Lung (tissue), 17 donors: ENCODE measurements at places on chromosomes 4 and X. TPM values are rescaled to one million over a fixed set of nuclear protein-coding genes. Genes with fewer than 3 reads are reported as not detected.

DNA sequence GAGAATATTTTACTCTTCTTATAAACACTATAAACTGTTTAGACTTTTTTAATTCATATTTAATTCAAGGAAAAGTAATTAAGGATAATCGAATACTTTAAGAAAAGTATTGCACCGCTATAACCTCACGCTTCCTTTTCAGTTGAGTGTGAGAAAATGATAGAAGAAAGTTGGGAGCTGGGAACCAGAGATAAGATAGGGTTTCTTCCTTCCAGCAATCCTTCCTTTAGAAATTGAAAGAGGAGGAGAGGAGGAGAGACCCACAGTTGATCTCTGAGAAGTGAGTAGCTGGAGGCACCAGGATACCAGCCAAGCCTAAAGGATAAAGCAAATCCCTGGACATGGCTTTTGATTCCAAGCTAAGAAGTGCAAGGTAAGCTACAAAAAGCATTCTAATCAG is 242.3 kb upstream of the NOCT start:
- H3K36me3 ChIP-seq = no peaks in the 10 kb centered on the region
- no peak overlapping the region for H3K4me3 ChIP-seq
- no peaks in the 10 kb centered on the region for H3K27me3 ChIP-seq
- DNase-seq = no peak
- no peaks in the 10 kb centered on the region for H3K4me1 ChIP-seq
- H3K27ac ChIP-seq = no peak overlapping the region

DNA sequence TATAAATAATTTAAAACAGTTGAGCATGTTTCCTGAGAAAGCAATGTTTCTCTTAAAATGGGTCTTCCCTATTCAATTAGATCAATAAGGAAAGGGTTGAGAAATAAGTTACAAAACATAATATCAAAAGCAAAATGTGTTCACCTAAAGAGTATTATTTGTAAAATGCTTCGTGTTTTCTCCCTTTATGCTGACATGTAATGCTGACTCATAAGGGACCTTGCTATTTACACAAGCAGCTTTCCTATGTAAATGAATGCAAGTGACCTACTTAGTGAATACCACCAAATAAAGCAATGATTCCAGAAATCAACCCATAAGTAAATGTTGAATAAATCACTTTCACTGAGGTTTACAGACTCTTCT is 91.5 kb downstream of the ELOVL6 start:
- H3K27me3 ChIP-seq = no peaks in the 10 kb centered on the region
- no peak overlapping the region for H3K27ac ChIP-seq
- DNase-seq = no peak
- no peak overlapping the region for H3K4me3 ChIP-seq

- DNase-seq = no peak
- H3K27me3 ChIP-seq = no peaks in the 10 kb centered on the region
- H3K27ac ChIP-seq = no peak overlapping the region
- H3K36me3 ChIP-seq = no peaks in the 10 kb centered on the region
Observed at GRCh38 chr4:19278665-19279064, 973.0 kb upstream of the SLIT2 start.

The SMPX gene
- total RNA-seq = 2.3 TPM

- no peak for DNase-seq
- H3K27me3 ChIP-seq = no peaks in the 10 kb centered on the region
- H3K4me3 ChIP-seq = no peak overlapping the region
- no peaks in the 10 kb centered on the region for H3K36me3 ChIP-seq
Observed at GRCh38 chr4:144104509-144105130, 35.9 kb downstream of the GYPA start.

- H3K4me3 ChIP-seq = no peak overlapping the region
- DNase-seq = no peak
- no peaks in the 10 kb centered on the region for H3K4me1 ChIP-seq
- no peaks in the 10 kb centered on the region for H3K36me3 ChIP-seq
Observed at GRCh38 chr4:121960818-121961217, 9.0 kb upstream of the TRPC3 start.

DNA sequence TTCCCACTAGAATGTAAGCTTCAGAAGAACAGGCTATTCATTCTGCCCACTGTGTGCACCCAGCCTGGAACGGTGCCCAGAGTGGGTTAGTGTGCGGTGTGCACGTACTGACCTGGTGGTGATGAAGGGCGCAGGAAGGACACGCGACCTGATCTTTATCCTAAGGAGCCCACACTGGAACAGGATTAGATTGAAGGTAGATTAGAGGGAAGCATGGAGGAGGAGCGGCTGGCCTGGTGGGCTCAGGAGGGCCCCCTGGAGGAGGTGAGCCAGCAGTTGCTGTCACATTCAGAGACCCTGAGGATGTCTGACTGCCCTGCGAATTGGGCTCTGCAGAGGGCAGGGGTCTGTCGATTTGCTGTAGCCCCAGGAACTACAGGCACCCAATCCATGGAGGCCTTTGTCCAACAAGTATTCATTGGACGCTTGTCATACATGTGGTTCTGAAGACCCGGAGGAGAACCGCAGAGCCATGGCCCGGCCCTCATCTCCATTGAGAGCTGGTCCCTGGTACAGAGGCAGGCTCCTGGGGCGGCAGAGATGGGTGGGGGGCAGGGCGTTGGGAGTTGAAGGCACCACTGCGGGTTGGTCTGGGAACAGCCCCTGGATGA is 73.2 kb downstream of the HTRA3 start:
- H3K36me3 ChIP-seq = no peaks in the 10 kb centered on the region
- H3K27me3 ChIP-seq = no peaks in the 10 kb centered on the region
- H3K4me3 ChIP-seq = no peak overlapping the region
- H3K4me1 ChIP-seq = peaks cover 2% of the 10 kb centered on the region

The LINC00632 gene
- total RNA-seq = 106 TPM

The LPAR4 gene
- total RNA-seq = 2.2 TPM
